Right ventricle myocardium inferior (tissue), 1 donor: ENCODE measurements at places on chromosomes 1 and 21. TPM values are rescaled to one million over a fixed set of nuclear protein-coding genes. Genes with fewer than 3 reads are reported as not detected.
A peak's percentile ranks its signal among the peaks of the same experiment; 100 is the strongest.

Gene KIF21B
- 0.43 TPM for total RNA-seq

DNA sequence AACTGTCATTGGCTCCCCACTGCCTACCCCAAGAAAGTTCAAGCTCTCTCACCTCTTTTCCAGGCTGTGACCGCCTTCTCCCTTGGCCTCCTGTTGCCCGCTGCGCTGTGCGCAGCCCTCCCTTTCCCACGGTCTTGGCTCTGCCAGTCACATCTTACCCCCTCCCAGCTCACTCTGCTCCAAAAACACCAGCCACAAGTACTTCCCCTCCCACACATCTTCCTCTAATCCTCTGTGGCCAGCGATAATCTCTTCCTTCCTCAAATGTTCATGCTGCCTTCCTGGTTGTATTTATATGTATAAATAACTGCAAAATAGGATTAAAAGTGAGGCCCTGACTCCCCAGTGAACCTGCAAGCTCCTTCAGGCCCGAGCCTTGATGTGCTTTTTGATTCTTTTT, 81.8 kb downstream of the AJAP1 start:
- no peak for DNase-seq

Gene CD5L
- total RNA-seq = 2.5 TPM

GRCh38 chr1:220076861-220077762, 12.5 kb downstream of the BPNT1 start:
- DNase-seq = no peak

Gene CYP4Z1
- 0.97 TPM for total RNA-seq

- peak; percentile 77 for DNase-seq
These were observed 46.2 kb upstream of the BCL9 start for GRCh38 chr1:147494998-147495580.

DNA sequence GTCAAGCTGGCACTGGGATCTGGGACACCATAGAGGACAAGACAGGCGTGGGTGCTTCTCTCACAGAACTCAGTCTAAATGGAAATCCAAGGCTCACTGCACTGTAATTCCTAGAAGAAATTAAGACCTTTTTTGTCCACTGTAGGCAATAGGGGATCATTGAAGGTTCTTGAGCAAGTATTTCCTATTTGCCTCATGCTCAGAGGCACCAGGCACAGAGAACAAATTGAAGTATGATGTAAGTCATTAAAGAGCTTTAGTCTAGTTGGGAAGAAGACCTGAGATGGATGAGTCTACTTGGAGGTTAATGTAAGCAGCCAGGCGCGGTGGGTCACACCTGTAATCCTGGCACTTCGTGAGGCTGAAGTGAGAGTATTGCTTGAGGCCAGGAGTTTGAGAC, 34.6 kb downstream of the EIF2D start:
- DNase-seq = no peak

DNA sequence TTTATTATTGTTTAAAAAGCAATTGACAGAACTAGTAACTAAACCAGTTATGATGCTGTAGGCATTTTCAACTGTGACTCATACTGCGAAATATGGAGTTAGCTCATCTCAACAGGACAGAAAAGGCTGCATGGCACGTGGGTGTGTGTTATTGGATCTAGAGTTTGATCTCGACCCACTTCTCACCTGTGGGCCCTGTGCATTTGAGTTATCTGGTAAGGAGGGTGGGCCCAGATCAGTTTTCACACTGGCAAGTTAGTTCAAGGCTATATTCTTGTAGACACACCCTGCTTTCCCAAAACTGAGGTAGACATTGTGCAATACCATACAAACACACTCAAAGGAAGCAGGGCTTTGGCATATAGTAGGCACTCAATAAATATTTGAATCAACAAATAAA, 71.3 kb upstream of the PRDX6 start:
- no peak for DNase-seq

Gene PROK1
- not detected for total RNA-seq

Gene LCE2C
- total RNA-seq = not detected

Gene HLX
- total RNA-seq = 5.0 TPM

Gene S100A7A
- total RNA-seq = not detected
